ENCODE measurements at places on chromosomes 6 and 20. TPM values are rescaled to one million over a fixed set of nuclear protein-coding genes. Genes with fewer than 3 reads are reported as not detected.

Gene CAPN11
- total RNA-seq = not detected

Gene OR2H2
- not detected for total RNA-seq

Gene NKX2-2
- total RNA-seq = not detected

Gene FOXC1
- 39.4 TPM for total RNA-seq

Gene CCDC170
- 1.8 TPM for total RNA-seq

Measured in osteoblast (primary cell).